ENCODE measurements at places on chromosomes 13 and 19.

- peak; percentile 58 for DNase-seq
Measured at GRCh38 chr19:49896863-49897621, at the start of gene IL4I1. TSS of gene IL4I1 (minus strand) at chr19:49896887. CDS start at chr19:49896160, 727 bp downstream.

GRCh38 chr19:3073159-3073563 lies 10.9 kb upstream of the TLE5 start:
- DNase-seq, result no peak

- DNase-seq, result peak; percentile 2
Measured at GRCh38 chr13:107650081-107650701, 565.1 kb downstream of the LIG4 start.

GRCh38 chr13:70720386-70720785 lies 612.1 kb upstream of the KLHL1 start:
- no peak for DNase-seq

GRCh38 chr19:18840288-18841267 lies 8.8 kb downstream of the UPF1 start:
- DNase-seq, result no peak

GRCh38 chr13:52104624-52105023 lies 24.2 kb downstream of the NEK5 start:
- no peak for DNase-seq

DNA sequence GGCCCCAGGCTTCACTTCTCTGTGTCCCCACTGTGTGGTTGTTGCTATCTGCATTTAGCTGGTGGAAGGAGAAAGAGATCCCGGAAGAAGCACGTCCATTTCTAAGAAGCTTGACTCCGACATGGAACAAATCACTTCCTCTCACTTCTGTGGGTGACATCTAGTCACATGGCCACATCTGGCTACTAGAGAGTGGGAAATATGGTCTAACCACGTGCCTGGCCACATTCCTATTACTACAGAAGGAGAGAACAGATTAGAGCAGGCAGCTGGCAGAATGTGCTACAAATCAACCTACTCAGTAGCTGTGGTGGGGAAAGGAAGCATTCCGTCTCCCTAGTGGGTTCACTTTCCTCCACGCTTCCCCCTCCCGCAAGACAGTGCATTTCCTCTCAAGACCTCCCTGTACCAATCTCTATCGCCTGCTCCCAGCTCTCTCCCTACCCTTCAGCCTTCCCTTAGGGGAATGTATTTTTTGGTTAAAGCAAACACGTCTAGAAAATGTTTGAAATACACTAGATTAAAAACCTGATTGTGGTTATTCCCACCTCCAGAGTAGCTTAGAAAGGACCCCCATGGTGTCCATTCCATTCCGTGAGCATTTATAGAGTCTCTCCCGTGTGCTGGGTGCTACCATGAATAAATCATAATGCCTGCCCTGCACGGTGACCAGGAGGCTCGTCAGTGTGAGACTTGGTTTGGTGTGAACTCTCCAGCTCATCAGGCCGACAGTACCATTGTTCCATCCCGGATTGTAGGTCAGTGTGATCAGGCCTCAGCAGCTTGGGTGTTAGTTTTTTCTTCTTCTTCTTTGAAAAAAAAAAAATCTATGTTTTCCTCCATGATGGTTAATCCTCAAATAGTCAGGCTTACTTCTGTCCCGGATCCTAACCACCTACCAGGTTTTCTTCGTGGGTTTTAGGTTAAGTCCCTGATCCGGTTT lies 8.0 kb upstream of the AMER2 start:
- DNase-seq, result no peak

DNA sequence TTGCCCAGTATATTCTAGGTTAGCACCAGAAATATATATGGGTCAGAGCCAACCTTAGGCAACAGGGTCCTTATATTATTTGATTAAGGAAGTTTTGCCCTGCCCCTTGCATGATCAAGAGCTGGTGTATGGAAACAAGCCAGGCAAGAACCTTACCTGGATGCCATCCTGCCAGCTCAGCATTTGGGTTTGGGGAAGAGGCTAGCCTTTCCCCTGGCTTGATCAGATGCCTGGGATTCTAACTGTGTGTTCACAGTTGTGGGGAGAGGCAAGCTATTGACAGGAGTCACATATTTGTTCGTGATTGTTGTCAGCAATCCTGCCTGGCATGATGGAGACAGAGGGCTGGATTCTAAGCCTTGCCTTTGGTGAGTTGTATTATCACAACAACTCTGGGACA lies 260.0 kb upstream of the DACH1 start:
- no peak for DNase-seq

GRCh38 chr13:95191821-95192563 lies 109.3 kb downstream of the ABCC4 start:
- peak; percentile 52 for DNase-seq

- DNase-seq, result no peak
Measured at GRCh38 chr19:40363069-40363468, 14.6 kb downstream of the PLD3 start.

GRCh38 chr19:6733338-6734095 lies 3.9 kb downstream of the GPR108 start:
- no peak for DNase-seq

- DNase-seq, result no peak
Measured at GRCh38 chr19:48896191-48896720, 2.3 kb downstream of the TULP2 start.

GRCh38 chr19:29086646-29087045 lies 126.3 kb downstream of the UQCRFS1 start:
- DNase-seq, result no peak

- no peak for DNase-seq
Measured at GRCh38 chr19:3580156-3580934, 4.9 kb upstream of the GIPC3 start.

GRCh38 chr13:24683838-24684599 lies 3.8 kb downstream of the ATP12A start:
- peak; percentile 54 for DNase-seq

DNA sequence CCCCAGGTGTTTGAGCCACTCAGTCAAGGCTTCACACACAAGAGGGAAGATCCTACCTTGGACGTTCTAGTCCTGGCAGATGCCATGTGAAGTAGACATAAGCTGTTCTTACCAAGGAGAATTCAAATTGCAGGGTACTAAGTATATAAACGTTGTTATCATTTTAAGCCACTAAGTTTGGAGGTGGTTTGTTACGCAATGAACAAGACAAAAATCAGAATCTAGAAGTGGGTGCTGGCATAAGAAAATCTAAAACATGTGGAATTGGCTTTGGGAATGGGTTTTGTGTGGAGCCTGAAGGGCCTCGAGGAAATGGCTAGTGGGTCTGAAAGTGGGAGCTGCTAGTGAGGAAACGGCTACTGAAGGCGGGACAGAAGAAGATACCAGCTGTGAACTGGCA lies 83.9 kb downstream of the TBC1D4 start:
- no peak for DNase-seq

- DNase-seq, result no peak
Measured at GRCh38 chr13:112760435-112760834, 70.6 kb downstream of the ATP11A start.

GRCh38 chr19:3604987-3605343 lies 1.7 kb downstream of the TBXA2R start:
- no peak for DNase-seq

- DNase-seq, result no peak
Measured at GRCh38 chr19:33825556-33825955, 28.9 kb downstream of the KCTD15 start.

GRCh38 chr13:101697745-101698144 lies 245.3 kb downstream of the ITGBL1 start:
- no peak for DNase-seq

- no peak for DNase-seq
Measured at GRCh38 chr13:79533781-79534400, 52.9 kb downstream of the NDFIP2 start.

DNA sequence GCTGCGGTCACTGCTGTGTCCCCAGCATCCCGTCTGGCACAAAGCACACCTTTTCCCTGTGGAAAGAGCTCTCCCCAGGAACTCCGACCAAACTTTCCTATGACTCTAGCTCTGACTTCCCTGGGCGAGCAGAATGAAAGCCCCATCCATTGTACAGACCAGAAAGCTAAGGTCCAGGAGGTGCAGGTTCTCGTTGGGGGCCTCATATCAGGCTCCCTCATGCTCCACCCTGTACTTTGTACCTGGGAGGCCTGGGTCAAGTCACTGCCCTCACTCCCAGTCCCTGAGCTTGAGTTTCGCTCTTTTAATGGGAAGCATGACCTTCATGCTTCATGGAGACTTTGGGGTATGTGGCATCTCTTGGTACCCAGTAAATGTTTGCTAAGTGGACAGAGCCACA lies 18.4 kb downstream of the CYTH2 start:
- DNase-seq, result no peak

GRCh38 chr13:95452375-95452774 lies 100.1 kb upstream of the CLDN10 start:
- DNase-seq, result no peak

DNA sequence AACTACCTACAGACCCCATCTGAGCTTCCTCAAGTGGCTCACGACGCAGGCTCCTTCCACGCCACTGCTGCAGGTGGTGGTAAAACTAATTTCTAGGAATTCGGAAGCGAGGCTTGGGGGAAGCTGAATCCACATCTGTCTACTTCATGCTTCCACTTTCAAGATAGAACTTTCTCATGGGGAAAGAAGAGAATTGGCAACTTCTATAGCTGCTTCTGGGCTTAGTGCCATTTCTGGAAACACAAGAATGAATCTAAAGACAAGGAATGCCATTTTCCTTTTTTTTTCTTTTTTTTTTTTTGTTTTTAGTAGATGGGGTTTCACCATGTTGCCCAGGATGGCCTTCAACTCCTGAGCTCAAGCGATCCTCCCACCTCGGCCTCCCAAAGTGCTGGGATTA lies 2.8 kb upstream of the NLRP12 start:
- no peak for DNase-seq

GRCh38 chr19:29006057-29006735 lies 206.8 kb downstream of the UQCRFS1 start:
- no peak for DNase-seq

- no peak for DNase-seq
Measured at GRCh38 chr13:100773429-100773828, 98.8 kb upstream of the TMTC4 start.

DNA sequence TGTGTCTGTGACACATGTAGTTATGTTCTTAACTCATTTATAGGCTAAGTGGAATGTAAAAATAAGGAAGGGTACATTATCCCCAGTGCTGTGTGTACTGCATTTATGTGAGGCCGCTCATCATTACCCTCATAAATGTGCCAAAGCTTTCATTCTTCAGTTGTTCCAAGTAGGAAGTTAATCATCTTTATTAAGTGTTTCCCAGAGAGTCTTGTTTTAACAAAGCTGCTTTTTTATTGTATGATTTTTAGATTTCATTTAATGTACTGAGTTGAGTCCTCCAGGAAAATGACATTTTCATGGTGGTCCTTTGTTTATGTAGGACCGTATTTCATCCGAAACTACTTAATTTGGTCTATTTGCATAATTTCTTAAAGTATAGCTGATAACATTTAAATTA lies 379.8 kb downstream of the DLEU7 start:
- DNase-seq, result no peak

Measured in activated CD4-positive, alpha-beta T cell treated with anti-CD3 and anti-CD28 coated beads, Interleukin-2, amount 50 U/mL, for 1 hour (primary cell).